NCI-H2227 treated with DMSO at 0.1 percent for 48 hours (cell line): ENCODE measurements at places on chromosomes 16 and 17.

GRCh38 chr17:16925461-16926060 lies 46.4 kb downstream of the TNFRSF13B start:
- DNase-seq = no peak

GRCh38 chr16:30623536-30624283 lies 13.5 kb upstream of the ZNF689 start:
- DNase-seq = no peak

DNA sequence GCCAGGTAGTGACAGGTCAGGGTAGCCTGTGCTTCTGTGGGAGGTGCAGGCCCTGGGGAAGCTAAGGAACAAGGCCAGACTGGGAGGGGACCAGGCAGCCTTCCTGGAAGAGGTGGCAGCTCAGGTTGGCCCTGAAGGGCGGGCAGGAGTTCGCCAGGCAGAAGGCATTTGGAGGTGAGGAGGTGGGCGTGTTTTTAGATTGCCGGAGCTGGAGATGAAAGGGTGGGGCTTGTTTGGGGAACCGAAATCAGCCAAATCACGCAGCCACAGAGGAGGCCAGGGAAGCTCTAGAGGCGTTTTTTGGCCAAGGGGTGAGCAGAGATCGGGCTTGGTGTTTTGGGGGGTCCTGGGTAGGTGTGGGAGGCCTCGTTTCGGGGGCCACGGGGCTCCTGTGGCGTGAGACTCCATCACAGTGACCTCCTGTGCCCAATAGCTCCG lies 7.6 kb downstream of the ADCY7 start:
- no peak for DNase-seq

GRCh38 chr16:31181102-31181830 lies 1.3 kb downstream of the FUS start:
- peak; percentile 12 for DNase-seq
